Activated CD4-positive, CD25-positive, alpha-beta regulatory T cell treated with anti-CD3 and anti-CD28 coated beads, Interleukin-2, amount 50 U/mL, for 24 hours (primary cell): ENCODE measurements at places on chromosomes 16 and 17.

DNA sequence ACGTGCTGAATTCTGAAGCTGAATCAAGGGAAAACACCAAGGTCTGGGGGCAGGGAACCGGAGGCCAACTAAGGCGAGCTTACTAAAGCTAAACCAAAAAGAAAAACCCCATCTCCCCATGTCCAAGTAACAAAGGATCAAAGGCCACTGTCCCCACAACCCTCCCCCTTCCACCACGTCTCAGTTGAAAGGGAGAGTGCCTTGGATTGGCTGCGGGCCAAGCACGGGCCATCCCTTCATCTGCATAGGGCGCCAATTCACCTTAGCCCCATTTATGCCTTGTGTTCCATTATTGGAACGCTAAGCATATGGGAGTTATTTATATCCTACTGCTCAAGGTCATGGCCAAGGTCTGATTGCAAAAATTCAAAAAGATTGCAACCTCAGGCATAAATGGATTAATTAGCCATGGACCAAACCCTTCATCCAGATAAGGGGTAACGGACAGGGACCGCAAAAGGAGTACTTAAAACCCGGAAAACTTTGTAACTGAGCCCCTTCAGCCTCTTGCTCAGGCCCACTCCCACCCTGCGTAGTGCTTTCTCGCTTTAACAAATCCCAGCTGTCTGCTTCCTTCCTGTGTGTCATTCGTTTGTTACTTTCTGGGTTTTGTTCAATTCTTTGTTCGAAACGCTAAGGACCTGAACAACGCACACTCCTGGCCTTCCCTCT lies 740 bp upstream of the ATP6V0D1 start:
- peak; percentile 7 for ATAC-seq

DNA sequence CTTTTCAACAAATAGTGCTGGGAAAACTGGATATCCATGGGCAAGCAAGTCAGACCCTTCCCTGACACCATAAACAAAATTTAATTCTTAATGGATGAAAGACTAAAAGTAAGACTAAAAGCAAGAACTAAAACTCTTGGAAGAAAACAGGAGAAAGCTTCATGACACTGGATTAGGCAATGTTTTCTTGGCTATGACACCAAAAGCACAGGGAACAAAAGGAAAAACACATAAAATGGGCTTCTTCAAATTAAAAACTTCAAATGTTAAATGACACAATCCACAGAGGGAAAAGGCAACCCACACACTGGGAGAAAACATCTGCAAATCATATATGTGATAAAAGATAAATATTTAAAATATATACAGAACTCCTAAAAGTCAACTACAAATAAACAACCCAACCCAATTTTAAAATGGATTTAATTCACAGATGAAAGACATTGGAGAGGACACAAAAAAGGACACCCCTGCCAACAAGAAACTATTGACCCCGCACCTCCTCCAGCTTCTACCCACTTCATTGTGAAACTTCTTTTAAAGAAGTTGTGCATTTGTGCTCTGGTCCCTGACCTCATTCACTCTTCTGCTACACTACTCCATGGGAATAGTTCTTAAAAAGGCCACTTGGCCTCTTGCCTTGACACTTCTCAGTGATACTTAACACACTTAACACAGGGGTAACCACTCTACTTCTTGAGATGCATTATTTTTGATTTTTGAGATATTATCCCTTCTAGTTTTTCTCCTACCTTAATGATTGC lies 80.3 kb downstream of the TRIM37 start:
- no peak for ATAC-seq

DNA sequence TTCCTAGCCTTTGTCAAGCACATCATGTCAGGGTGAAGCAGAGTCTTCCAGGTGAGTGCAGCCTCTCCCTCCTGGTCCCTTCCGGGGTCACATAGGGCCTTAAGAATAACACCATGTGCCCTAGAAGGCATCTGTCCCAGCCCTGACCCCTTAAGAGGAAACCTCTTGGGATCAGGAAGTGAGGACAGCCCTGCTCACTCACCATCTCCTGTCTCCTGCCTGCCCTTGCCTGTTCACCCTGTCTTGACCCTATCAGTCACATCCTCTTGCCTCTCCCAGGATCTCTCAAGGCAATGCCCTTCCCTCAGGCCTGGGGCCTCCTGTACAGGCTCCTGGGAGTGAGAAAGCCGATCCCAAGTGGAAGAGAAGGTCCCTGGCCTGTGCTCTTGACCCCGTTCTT lies 13.9 kb downstream of the MYL4 start:
- ATAC-seq, result no peak

- ATAC-seq, result no peak
These were observed 86.7 kb downstream of the ZFHX3 start for GRCh38 chr16:72961115-72961832.

- ATAC-seq, result peak; percentile 25
These were observed 179.3 kb upstream of the CIBAR2 start for GRCh38 chr16:85291302-85292148.

DNA sequence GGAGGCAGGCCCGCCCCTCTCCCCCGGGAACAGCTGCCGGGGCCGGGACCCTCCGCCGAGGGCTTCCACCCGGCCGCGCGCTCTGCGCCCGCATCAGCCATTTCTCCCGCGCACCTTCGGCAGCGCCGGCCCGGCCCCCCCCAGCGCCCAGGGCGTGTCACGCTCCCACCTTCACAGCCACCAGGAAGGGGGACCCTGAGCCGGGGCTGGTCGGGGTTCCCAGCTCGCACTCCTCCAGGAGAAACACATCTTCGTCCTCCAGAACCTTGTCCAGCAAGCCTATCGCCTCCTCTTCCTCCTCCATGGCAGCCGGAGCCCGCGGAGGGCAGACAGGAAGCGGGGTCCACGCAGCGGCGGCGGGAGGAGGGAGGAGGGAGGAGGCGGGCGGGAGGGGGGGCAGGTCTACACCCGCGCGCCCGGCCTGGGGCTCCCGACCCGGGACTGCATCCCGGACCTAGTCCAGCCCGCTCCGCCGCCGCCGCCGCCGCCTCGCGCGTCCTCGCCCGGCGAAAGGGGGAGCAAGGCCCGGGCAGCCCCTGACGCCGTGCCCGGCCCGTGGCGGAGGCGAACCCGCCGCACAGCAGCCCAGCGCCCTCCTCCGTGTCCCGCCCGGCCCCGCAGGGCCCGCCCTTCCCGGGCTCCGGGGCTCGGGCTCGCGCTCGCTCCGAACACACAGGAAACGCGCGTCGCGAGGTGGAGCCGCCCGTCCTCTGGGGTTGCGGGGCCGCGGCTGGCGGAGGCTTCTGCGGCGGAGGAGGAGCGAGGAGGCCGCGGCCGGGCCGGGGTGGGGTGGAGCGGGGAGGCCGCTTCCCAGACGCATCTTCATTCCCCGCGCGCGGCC lies 70.8 kb downstream of the ABR start:
- ATAC-seq, result peak; percentile 73

GRCh38 chr16:14629612-14629918 lies 495 bp downstream of the PARN start:
- ATAC-seq, result peak; percentile 1

DNA sequence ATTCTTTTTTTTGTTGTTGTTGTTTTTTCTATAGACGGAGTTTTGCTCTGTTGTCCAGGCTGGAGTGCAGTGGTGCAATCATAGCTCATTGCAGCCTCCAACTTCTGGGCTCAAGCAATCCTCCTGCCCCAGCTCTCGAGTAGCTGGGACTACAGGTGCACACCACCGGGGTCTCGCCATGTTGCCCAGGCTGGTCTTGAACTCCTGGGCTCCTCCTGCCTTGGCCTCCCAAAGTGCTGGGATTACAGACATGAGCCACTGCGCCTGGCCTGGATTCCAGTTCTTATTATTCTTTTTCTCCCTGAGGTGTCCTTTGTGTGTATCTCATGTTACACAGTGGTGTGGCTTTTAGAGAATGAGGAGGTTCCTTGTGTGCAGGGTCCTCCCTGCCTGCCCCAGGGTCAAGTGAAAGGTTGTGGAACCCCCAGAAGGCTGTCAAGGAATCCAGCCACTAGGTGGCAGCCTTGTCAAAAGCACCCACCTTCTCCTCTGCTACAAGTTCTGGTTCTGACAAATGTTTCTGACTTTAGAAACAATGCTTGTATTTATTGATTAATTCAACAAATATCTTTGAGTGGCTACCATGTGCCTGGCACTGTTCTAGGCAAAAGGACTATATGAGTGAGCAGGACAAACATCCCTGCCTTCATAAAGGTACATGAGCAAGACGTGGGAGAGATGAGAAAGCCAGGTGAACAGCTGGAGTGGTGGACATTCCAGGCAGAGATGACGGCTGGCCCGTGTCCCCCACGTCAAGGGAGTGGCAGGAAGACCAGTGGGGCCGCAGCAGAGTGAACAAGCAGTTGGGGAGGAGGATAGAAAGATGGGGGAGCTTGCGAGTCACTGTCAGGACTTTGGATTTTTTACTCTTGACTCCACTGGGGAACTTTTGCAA lies 112.4 kb downstream of the SPECC1 start:
- peak; percentile 63 for ATAC-seq

DNA sequence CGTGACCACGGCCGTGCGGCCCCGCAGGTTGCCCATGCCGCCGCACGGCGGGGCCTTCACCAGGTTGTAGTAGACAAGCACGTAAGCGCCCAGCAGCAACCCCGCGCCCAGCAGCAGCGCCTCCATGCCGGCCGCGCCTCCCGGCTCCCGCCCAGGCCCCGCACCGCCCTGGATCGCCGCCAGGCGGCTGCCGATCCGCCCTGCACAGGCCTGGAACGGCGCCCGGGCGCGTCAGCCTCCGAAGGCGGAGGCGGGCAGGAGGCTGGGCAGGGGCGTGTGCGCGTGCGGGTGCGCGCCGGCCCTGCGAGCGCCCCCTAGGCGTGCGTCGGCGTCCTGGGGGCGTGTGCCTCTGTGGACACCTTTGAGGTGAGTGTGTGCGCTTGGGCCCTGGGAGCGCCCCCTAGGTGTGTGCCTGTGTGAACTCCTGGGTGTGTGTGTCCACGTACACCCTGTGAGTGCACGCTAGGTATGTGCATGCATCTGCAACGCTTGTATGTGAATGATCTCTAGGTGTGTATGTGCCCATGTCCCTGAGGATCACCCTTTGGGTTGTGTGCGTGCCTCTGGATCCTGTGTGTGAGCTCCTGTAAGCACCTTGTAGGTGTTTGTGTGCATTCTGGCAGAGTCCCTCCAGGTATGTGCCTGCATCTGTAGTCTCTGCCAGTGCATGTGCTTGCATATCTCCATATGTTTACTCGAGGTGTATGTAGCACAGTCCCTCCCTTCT lies at the start of gene DHRS13:
TSS of gene DHRS13 (minus strand) at position 261 of the 727 bp plus-strand sequence. CDS start at position 126, 135 bp downstream.
- peak; percentile 95 for ATAC-seq

- no peak for ATAC-seq
These were observed 19.8 kb upstream of the MAP3K14 start for GRCh38 chr17:45336390-45337182.

- ATAC-seq, result no peak
These were observed 71.5 kb downstream of the SEC14L1 start for GRCh38 chr17:77212081-77212832.

DNA sequence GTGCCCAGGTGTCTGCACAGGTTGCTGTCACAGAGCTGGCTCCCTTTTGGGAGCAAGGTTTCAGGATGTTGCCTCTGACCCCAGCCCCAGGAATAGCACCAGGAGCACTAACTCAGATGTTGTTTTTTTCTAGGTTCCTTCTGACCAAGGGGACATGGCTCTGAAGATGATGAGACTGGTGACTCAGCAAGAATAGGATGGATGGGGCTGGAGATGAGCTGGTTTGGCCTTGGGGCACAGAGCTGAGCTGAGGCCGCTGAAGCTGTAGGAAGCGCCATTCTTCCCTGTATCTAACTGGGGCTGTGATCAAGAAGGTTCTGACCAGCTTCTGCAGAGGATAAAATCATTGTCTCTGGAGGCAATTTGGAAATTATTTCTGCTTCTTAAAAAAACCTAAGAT lies 28.1 kb downstream of the SCPEP1 start:
- ATAC-seq, result no peak

DNA sequence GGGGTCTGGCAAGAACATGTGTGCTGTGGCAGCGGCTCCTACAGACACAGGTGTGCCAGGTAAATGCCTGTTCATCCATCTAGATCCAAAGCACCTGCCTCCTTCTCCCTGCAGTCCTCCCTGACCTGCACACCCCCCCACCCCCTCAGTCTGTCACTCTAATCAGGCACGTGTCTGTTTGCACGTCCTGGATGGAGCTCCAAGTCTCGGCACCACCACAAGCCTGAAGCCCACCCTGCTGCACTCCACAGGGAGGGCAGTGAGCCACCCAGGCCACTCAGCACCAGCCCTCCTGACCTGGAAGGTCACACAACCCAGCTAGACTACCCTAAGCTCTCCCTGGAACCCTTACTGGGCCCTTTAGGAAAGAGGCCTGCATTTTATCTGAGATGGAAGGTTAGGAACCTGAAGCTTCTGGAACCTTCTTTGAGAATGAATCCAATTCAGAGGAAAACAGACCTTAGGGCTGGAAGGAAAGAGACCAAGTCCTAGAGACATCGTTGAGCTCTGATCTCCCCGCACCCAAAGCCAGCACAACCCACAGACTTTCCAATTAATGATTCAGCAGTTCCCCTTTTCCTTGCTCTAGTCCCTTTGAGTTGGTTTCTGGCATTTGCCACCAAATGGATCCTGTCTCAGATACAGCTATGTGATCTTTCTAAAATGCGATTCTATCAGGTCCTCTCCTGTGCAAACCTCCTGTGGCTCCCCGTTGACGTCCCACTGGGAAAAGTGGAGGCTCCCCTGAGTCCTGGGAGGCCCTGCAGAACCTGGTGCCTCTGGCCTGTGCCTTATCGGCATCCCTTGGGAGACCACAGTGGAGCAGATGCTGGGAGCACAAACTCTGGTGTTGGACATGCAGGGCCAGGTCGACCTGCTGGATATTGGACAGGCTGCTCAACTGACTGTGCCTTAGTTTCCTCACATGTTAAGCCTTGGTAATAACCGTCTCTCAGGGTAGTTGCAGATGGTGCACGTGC lies 67.9 kb downstream of the PRMT7 start:
- ATAC-seq, result no peak
